ENCODE measurements at places on chromosomes 6 and 20.

- DNase-seq, result no peak
These were observed 28.0 kb downstream of the KIF6 start for GRCh38 chr6:39696986-39697788.

DNA sequence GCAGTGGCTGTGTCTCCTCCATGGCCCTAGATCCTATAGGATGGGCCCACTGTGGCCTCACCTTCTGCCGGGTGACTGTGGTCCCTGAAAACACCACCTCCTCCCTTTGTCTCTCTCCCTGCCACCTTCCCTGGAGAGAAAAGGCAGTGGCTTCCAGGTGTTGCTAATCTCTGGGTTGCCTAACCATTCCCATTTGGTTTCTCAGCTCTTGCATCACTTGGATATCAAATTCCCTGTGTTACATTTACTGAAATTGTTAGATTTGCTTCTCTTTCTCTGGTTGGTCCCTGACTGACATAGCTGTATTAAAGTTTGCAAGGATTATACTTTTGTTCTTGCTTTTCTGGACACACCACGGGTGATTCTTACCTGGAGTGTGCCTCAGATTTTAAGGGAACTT, 9.3 kb upstream of the ZFP64 start:
- DNase-seq, result peak; percentile 31

DNA sequence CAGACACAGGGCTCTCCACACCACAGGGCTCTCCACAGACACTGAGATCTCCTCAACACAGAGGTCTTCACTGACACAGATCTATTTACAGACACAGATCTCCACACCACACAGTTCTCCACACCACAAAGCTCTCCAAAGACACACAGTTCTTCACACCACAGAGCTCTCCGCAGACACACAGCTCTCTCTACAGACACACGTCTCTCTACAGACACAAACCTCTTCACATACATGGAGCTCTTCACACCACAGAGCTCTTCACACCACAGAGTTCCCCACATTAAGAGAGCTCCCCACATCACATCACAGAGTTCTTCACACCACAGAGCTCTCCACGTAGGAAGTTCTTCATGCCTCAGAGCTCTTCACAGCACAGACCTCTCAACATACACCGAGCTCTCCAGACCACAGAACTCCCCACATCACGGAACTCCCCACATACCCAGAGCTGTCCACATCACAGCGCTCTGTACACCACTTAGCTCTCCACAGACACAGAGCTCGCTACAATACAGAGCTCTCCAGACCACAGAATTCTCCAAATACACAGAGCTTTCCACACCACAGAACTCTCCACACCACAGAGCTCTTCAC, 53.9 kb downstream of the ERMARD start:
- DNase-seq, result no peak

GRCh38 chr6:43904311-43905123, 134.5 kb downstream of the VEGFA start:
- DNase-seq, result no peak

GRCh38 chr6:20213271-20213798, 1.1 kb upstream of the MBOAT1 start:
- no peak for DNase-seq

DNA sequence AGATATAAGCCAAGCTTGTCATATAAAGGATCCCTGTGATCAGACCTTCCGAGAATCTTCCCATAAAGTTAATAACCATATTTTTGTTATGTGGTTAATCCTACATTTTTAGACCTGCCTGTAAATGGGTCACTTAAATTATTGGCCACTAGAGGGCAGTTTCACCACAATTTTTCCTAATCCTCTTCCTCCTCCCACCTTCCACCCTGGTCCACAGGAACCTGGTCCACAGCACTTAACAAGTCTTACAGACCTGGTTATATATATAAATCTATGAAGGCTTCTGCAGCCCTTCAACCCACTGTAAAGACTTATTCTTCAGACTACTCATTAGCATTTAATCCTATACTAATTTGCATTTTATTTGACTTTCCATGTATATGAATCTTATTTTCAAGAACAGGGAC, 28.3 kb downstream of the MRS2 start:
- DNase-seq, result no peak

DNA sequence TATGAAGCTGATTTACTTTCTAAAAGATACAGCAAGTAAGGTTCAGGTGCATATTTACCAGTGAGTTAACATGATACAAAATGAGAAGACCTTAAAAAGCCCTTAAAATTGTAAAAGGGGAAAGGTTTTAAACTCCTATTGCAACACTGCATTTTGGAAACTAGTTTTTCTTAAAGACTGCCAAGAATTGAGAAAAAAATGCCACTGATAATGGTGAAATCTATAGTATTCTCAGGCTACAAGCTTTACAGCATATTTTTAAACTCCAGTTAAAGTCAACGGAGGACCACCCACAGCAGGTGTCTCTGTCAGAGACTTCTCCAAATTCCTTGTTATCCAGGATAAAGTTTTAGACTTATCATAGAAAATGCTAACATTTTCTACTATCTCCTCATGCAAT, 53.6 kb downstream of the ELOVL5 start:
- DNase-seq, result no peak

DNA sequence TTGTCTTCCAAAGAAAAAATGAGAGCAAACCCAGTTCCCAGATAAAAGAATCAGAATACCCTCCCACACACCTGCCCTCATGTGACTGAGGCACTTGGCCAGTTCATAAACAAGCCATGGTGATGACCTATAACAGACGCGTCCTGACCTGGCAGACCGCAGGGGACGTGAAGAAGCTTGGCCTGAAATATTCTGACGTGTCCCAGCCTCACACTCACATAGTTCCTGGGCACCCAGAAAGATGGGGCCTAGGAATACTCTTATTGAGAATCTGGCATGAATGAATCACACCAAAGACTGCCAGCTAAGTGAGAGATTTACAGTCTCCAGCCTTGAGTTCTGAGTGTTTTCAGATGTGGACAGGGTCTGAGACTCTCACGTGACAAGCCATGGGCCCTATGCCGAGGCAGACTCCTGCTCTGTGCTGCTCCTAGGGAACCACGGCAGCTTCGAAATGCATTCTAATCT, 17.2 kb upstream of the MAP3K4 start:
- no peak for DNase-seq

- no peak for DNase-seq
These were observed 195.0 kb downstream of the ARID1B start for GRCh38 chr6:156972145-156972544.

DNA sequence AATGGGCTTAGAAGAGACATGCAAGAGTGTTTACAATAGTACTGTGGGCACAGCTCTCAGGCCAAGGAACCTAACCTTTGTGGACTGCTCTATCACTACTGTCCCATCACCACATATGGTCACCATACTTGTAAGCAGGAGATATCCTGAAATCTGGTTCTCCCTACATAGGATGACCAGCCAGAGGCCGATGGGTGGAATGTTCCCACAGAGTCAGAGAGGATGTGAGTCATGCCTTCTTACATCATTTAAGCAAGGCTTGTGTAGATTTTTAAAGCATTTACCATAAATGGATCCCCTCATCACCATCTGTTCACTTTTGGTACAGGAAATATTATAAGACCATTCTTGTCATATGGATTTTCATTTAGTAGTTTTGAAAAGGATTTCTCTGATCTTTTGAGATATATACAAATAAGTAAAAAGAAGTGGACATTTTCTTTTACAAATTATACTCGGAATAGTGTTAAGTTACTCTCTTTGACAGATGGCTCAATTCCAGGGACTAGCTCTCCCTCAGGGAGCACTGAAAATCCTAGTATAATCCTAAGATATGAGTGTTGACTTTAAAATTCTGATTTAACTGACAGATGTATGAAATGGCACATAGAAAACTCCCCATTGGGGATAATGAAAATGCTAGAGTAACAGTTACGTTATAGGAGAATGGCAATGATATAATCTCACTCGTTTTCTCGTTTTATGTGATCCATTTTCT, 6.6 kb downstream of the HTR1B start:
- DNase-seq, result no peak

DNA sequence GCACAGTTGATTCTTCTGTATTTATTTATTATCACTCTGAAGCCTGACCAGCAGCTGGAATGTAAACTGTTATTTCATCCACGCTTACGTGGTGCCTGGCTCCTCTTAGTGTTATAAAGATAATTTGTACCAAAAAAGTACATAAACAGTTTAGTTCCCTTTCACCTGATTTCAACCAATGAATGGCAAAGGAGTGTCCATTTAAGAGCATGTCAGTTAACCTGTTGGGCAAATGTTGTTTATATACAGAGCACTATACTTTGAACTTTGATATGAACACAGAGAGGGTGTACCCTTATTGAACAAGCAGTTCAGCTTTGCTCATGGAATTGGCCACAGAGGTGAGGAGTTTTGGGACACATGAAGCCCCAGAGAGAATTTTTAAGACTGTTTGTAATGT, 7.2 kb upstream of the CTCFL start:
- no peak for DNase-seq

DNA sequence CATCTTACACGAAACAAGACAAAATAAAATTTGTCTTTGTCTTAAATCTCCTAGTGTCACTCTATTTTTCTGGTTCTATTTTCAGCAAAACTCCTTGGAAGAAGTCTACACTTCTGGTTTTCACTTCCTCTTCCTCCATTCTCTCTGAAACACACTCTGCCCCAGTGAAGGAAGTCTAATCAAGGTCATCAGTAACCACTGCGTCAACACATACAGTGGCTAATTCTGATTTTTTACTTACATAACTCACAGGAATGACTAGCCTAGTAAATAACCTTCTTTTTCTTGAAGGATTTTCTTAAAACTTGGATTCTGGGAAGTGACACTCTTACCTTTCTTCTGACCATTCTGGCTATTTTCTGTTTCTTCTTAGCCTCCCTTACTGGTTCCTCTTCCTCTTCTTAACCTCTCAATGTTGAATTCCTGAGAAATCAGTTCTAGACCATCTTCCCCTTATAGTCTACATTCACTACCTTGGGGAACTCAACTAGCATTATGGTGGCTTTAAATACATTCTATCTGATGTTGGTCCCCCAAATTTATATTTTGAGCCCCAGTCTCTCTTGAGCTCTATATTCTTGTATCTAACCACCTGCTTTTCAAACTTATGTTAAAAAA, 37.5 kb downstream of the AIG1 start:
- DNase-seq, result no peak

- no peak for DNase-seq
These were observed 243.1 kb upstream of the PREP start for GRCh38 chr6:105645958-105646357.

DNA sequence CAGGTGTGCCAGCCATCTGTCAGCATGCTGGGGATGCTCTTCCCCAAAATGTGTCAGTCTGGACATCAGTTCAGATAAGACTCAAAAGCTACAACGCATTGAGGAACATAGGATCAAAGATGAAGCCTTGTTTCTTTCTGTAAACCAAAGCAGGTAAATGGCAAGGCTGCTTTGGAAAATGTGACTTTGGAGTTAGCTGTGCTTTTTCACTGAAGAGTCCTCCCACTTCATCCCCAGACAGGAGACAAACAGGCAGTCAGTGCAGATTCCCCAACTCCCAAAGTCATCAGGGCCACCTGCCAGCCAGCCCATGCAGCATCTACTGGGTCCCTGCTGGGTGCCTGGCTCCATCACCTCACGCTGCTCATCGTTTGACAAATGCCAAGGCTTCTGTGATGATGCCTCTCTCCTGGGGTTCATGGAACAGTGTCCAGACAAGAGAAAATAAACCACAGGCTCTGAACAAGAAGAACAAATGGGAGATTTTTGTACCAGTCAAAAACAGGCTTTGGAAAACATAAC, 205.0 kb upstream of the BTBD3 start:
- no peak for DNase-seq

- no peak for DNase-seq
These were observed 159.4 kb downstream of the FAXC start for GRCh38 chr6:99189823-99190721.

DNA sequence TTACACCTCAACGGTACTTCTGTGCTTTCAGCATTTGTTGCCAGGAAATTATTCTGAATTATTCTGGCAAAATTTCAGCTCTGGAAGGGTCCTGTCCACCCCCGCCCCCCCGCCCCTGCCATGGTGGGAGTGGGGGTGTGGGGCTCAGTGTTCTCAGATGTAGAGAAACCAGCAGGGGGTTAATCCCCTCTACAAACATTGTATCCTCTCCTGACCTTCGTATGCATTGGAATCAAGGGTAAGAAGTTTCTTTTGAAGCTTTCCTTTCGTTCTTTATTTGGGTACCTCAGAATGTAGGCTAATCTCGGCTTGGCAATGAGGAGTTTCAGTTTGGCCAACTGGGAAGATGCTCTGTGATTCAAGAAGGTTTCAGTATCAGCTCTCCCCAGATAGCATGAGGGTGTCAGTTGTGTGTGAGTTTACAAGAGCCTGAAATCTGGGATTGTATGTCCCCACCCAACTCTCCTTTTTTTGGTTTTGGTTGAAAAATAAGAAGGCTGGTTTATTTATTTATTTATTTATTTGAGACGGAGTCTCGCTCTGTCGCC, 25.5 kb upstream of the OLIG3 start:
- no peak for DNase-seq

DNA sequence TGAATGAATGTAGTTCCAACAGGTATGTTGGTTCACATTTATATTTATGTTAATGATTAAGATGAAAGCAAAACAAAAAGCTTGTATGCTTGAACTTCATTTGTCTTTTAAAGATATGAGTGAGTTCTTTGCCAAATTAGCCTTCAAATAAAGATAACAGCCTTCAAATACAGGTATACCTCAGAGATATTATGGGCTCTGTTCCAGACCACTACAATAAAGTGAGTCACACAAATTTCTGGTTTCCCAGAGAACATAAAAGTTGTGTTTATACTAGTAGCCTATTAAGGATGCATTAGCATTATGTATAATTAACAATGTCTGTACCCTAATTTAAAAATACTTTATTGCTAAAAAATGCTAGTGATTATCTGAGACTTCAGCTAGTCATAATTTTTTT, 245.3 kb upstream of the MAN1A1 start:
- no peak for DNase-seq

DNA sequence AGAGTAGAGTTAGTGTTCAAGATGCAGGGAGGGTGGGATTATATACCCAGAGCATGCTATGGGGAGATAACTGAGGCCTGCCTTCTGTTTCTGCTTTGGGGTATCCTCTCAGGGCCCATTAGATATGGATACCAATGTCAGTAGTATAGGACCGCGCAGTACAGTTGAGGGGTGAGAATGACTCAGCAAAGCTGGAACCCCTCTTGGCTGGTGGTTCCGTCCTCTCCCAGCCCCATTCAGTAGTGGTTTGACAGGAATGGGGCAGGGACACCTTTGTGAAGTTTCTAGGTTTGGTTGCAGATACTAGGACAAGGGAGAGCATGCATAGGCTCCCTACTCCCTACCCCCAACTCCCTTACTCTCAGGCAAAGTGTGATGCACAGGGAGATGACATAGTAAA, 47.8 kb downstream of the EIF2S2 start:
- DNase-seq, result no peak

Data from NCI-H1417 treated with DMSO at 0.1 percent for 48 hours (cell line).